ENCODE measurements at places on chromosomes 1 and 21. TPM values are rescaled to one million over a fixed set of nuclear protein-coding genes. Genes with fewer than 3 reads are reported as not detected.
A peak's percentile ranks its signal among the peaks of the same experiment; 100 is the strongest.

Gene FCRLB
- total RNA-seq: 1.8 TPM

DNA sequence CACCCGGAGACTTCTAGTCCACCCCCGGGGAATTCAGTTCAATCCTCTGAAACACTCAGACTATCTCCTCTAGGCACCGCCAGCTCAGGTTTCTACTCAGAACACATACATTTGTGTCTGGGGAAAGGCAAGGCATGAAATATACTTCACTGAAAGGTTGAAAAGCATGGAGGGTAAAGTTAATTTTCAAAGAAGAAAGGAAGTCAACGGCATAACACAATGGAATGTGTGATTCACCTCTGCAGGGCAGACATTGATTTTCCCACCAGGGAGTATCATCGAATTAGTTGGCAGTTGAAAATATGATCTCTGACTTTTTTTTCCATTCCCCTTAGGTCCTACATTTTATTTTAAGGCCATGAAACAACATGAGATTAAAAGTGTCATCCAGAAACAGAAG is 669.4 kb downstream of the SMYD3 start:
- H3K27ac ChIP-seq: peak overlapping the region; percentile 60
- DNase-seq: peak; percentile 90
- peaks cover 8% of the 10 kb centered on the region for H3K4me1 ChIP-seq
- no peaks in the 10 kb centered on the region for H3K27me3 ChIP-seq

Gene HES3
- not detected for total RNA-seq

Gene LCE6A
- total RNA-seq: not detected

Gene AHCTF1
- 32.6 TPM for total RNA-seq

Gene C1QB
- 0.72 TPM for total RNA-seq

DNA sequence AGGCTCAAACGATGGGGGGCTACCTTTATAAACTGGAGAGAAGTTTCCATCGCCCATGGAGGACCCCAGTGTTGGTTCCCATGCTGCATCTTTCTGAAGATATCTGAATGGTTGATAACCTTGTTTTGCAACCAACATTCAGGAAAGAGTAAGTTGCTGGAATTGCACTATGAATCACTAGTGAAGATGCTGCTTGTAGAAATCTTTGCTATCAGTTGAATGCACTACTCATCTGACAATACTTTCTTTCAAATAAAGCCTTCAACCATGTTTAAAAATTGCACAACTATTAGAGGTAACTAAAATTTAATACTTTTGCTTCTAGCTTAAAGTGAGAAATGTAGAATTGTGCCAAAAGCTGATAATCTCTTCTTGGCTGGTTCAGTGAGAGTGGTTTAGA is 86.8 kb upstream of the HIVEP3 start:
- H3K27ac ChIP-seq: no peak overlapping the region
- no peaks in the 10 kb centered on the region for H3K36me3 ChIP-seq
- H3K4me1 ChIP-seq: peaks cover 8% of the 10 kb centered on the region
- DNase-seq: no peak

Gene SELENBP1
- 28.3 TPM for total RNA-seq

GRCh38 chr1:247287460-247287859 is 31.6 kb downstream of the VN1R5 start:
- H3K36me3 ChIP-seq: no peaks in the 10 kb centered on the region
- H3K27ac ChIP-seq: no peak overlapping the region
- no peaks in the 10 kb centered on the region for H3K4me1 ChIP-seq
- no peak for DNase-seq

DNA sequence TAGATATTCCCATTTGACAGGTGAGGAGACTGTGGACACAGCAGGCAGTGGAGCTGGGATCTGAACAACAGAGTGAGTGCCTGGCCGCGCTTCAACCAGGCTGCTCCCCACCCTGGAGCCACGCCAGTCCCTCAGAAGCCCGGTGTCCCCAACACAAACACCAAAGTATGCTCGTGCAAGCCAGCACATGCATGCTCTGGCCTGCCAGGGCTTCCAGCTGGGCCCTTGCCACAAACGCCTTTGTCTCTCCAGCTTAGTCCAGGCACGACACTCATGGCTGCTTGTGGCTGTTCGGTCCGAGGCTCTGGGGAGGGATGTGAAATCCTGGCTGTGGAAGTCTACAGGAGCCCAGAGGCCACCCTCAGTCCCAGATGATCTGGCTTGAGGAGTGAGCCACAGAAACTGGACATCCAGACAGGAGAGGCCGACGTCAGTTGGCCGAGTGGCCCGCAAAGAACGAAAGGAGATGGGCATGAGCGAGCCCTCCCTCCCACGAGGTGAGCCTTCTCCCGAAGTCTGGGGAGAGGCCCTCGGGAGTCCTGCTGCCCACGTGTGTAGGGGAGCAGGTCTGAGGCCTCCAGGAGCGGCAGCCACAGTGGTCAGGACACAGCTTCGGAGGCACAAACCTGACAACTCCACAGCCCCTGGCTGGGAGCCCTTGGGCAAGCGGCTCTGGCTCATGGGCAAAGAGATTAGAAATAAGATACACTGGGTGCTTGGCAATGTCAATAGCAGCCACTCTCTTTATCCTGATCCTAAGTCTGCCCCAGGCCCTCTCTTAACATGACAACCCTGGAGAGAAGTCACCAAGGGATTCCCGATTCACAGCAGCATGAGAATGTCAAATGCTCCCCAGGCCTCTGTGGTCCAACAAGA is 117.1 kb upstream of the IFFO2 start:
- no peak overlapping the region for H3K4me3 ChIP-seq
- no peaks in the 10 kb centered on the region for H3K27me3 ChIP-seq
- no peak overlapping the region for H3K27ac ChIP-seq
- peak; percentile 59 for DNase-seq

GRCh38 chr1:50620680-50621329 is 197.6 kb upstream of the DMRTA2 start:
- no peak overlapping the region for H3K27ac ChIP-seq
- H3K4me1 ChIP-seq: no peaks in the 10 kb centered on the region
- H3K4me3 ChIP-seq: no peak overlapping the region
- no peak for DNase-seq
- H3K27me3 ChIP-seq: no peaks in the 10 kb centered on the region

GRCh38 chr1:57591842-57592241 is 168.0 kb upstream of the DAB1 start:
- no peak overlapping the region for H3K27ac ChIP-seq
- H3K4me1 ChIP-seq: no peaks in the 10 kb centered on the region

- H3K27me3 ChIP-seq: no peaks in the 10 kb centered on the region
- no peak overlapping the region for H3K4me3 ChIP-seq
- H3K27ac ChIP-seq: no peak overlapping the region
- H3K36me3 ChIP-seq: no peaks in the 10 kb centered on the region
- peaks cover 14% of the 10 kb centered on the region for H3K4me1 ChIP-seq
- no peak for DNase-seq
Measured at GRCh38 chr1:108057541-108057940, 92.6 kb upstream of the VAV3 start.

DNA sequence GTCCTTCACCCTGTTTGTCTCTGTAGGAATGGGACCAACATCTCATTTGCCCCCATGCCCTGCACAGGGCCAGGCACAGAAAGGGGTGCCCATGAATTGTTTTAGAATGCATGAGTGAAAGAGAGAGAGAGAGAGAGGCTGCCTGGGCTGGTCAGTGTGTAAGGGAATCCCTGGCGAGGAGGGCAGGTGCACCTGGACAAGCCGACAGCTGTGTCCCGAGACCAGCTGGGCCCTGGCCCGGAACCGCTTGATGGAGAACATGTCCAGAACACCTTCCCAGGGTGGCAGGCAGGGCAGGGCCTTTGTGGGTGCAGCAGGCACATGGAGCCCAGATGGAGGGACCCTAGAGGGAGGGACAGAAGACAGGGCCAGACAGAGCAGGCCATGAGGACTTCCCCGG is 22.7 kb downstream of the SPOCD1 start:
- H3K4me1 ChIP-seq: peaks cover 48% of the 10 kb centered on the region
- DNase-seq: peak; percentile 61
- peak overlapping the region; percentile 18 for H3K27ac ChIP-seq
- H3K4me3 ChIP-seq: no peak overlapping the region

GRCh38 chr1:212359794-212360479 is 54.7 kb downstream of the PACC1 start:
- DNase-seq: no peak
- H3K27ac ChIP-seq: no peak overlapping the region
- H3K36me3 ChIP-seq: peaks cover 27% of the 10 kb centered on the region
- no peak overlapping the region for H3K4me3 ChIP-seq

DNA sequence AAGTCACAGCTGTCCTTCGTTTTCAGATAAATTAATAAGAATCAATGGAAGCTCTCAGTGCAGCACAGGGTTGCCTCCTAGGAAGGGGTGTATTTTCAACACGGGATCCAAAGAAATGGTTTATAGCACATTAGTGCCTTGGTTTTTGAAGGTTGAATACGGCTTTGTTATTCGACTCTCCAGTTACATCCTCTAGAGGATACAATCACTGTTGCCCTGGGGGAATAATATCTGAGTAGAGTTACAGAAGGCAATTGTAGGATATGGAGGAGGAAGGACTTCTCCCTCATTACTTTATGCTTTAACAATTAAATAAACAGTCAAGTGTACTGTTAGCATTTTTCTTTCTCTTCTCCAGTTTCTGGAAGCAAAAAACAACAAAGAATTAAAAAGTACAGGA is 14.3 kb upstream of the ZNF326 start:
- H3K36me3 ChIP-seq: no peaks in the 10 kb centered on the region
- peak; percentile 86 for DNase-seq
- H3K4me3 ChIP-seq: no peak overlapping the region
- H3K4me1 ChIP-seq: peaks cover 10% of the 10 kb centered on the region
- H3K27ac ChIP-seq: no peak overlapping the region
- no peaks in the 10 kb centered on the region for H3K27me3 ChIP-seq

GRCh38 chr1:13652238-13652637 is 47.8 kb upstream of the PRDM2 start:
- no peaks in the 10 kb centered on the region for H3K27me3 ChIP-seq
- H3K27ac ChIP-seq: no peak overlapping the region
- H3K36me3 ChIP-seq: no peaks in the 10 kb centered on the region
- H3K4me3 ChIP-seq: no peak overlapping the region

GRCh38 chr1:95956215-95956614 is 722.2 kb downstream of the RWDD3 start:
- no peaks in the 10 kb centered on the region for H3K36me3 ChIP-seq
- H3K27me3 ChIP-seq: no peaks in the 10 kb centered on the region
- H3K27ac ChIP-seq: no peak overlapping the region
- no peak for DNase-seq
- H3K4me3 ChIP-seq: no peak overlapping the region
- no peaks in the 10 kb centered on the region for H3K4me1 ChIP-seq

DNA sequence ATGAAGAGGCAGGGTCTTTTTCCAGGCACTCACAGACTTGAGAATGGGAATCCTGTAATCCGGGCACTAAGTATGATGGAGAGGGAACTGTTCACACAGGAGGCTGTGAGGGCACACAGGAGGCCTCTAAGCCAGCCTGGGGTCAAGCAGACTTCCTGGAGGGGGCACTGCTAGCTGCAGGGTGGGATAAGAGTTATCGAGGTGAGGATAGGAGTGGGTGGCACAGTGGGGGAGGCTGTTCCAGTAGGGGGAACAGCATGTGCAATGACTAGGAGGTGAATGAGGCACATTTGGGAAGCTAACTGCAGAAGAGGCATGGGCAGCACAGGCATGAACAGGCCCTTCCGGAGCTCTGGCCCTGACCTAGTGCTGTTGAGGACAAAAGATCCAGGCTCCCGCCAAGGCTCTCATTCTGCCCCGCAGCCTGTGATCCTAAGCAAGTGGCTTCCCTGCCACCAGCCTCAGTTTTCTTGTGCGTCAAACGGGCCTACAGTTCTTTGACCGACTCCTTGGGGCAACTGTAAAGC is 216.7 kb downstream of the TRABD2B start:
- H3K27me3 ChIP-seq: peaks cover 3% of the 10 kb centered on the region
- no peak overlapping the region for H3K4me3 ChIP-seq
- H3K36me3 ChIP-seq: no peaks in the 10 kb centered on the region
- no peaks in the 10 kb centered on the region for H3K4me1 ChIP-seq

DNA sequence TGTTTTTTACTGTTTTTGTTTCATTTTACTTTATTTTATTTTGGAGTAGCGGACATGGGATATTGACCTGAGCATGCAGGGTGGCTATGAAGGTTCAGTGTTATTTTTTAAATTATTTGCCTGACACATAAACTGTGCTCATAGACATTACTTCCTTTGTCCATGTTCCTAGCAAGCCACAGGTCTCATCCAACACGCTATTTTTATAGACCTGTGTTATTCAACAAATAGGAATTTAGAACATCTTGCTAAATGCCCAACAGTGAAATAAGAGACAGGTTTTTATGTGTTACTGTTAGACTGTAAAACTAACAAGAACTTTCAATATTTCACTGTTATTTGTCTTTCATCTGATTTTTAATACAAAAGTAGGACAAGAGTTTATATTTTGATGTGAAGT is 756.4 kb downstream of the KCNT2 start:
- H3K4me1 ChIP-seq: no peaks in the 10 kb centered on the region
- H3K36me3 ChIP-seq: no peaks in the 10 kb centered on the region
- no peak overlapping the region for H3K4me3 ChIP-seq
- H3K27me3 ChIP-seq: no peaks in the 10 kb centered on the region
